ENCODE measurements at places on chromosomes 16 and 17.

- peak; percentile 44 for DNase-seq
Measured at GRCh38 chr17:50151937-50152547, 1.6 kb upstream of the PPP1R9B start.

DNA sequence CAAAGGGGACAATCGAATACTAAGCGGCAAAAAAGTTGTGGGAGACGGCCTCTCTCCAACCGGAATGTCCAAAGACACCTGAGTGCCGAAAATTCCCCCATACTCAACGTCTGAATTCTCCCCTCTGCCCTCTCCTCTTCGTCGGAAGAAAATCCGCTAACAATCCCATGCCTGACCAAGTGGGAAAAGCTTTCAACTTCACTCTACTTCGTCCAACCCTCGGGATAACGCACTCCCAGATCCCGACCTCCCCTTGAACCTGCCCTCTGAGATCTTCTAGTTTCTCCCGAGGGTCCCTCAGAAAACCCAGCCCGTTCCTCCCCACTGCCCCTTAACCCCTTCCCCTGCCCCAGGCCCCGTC is 961 bp downstream of the AMFR start:
- DNase-seq = no peak

- peak; percentile 16 for DNase-seq
Measured at GRCh38 chr17:61635913-61636432, 45.0 kb upstream of the NACA2 start.

- no peak for DNase-seq
Measured at GRCh38 chr17:74852237-74853047, 7.2 kb downstream of the GRIN2C start.

- no peak for DNase-seq
Measured at GRCh38 chr16:64969221-64969620, 152.6 kb downstream of the CDH11 start.

DNA sequence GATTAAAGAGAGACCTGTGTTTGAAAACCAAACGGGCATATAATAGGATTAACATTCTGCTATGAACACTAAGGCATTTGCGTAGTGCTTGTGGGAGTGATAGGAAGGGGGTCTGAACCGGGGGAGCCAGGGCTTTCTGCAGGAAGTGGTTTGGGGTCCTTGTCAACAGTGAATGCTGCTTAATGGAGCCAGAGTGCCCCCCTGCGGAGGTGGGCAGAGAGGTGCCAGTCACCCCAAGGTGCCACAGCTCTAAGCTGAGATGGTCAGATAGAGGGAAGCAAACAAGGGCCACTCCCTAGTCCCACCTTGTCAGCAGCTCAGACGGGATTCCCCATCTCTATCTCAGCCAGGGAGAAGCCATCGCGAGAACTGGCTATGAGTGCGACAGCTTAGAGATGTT is 17.7 kb downstream of the NAA60 start:
- no peak for DNase-seq

DNA sequence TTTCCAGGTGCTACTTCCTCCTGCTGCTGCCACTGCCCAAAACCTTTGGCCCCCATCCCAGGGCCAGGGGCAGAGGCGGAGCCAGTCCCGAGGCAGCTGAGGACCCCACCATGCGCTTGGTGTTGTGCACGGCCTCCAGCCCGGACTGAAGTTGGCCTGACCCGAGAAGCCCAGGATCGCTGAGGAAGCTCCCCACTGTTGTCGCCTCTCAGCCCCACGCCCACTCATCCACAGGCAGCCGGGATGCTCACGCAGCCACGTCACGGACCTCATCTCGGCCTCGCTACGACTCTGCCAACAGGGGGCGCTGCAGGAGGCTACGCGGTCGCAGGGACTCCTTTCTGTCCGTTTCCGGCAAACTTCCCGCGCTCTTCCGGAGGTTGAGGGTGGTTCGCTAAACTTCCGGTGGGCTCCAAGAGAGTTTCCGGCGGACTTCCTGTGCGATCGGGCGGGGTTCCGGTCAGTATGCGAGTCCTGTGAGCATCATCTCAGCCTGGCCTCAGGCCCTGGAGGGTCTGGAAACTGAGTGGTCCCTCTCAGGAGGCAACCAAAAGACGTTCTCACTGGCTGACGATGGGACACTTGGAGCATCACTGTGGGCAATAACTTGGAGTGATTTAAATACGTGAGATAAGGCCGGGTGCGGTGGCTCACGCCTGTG is 12.4 kb downstream of the ZG16B start:
- no peak for DNase-seq

GRCh38 chr16:11725457-11725856 is 17.2 kb downstream of the TXNDC11 start:
- no peak for DNase-seq

DNA sequence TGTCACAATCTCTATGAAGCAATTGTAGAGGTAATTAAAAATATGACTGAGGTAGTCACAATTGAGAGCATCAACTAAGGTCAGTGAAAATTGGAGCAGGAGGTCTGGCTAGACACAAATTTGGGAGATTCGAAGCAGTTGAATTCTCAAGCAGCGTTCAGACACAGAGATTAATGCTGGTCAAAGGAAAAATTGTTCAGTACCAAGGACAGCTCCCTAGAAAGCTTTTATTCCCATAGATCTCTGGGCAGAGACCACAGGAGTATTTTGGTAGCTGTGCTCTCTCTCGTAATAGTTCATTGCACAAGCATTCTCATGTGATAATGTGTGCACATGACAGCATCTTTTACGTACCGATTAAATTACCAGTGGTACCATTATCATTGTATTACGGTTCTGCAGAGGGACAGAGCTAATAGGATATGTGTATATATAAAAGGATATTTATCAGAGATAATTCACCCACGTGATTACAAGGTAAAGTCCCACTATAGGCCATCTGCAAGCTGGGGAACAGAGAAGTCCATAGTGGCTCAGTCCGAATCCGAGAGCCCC is 387.5 kb upstream of the HSBP1 start:
- DNase-seq = no peak

- DNase-seq = no peak
Measured at GRCh38 chr17:47843391-47843730, 2.3 kb upstream of the SCRN2 start.

- no peak for DNase-seq
Measured at GRCh38 chr17:29303386-29303785, 9.4 kb upstream of the NUFIP2 start.

GRCh38 chr16:19837984-19838707 is 46.5 kb downstream of the GPRC5B start:
- DNase-seq = no peak

GRCh38 chr17:41965694-41966462 is 717 bp upstream of the CNP start:
- no peak for DNase-seq

DNA sequence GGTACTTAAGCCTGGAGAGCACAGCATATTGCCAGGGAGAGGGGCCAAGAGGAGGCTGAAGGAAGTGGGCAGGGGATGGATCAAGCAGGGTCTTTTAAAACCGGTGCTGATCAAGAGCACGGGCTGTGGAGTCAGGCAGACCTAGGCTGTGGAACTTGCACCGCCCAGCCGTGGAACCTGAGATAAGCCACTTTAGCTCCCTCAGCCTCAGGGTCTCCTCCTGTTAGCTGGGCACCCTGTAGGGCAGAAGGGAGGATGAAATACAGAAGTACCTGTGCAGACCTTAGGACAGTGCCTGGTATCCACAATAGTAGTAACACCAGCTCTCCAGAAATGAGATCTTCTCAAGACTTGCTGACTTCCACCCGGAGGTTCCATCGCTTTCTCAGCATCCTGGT is 9.3 kb downstream of the ODAD4 start:
- no peak for DNase-seq

- DNase-seq = no peak
Measured at GRCh38 chr16:27446721-27447120, 44.7 kb downstream of the IL21R start.

All from brain pericyte (primary cell).